ENCODE measurements at places on chromosomes 2 and 18.

- no peak for DNase-seq
These were observed 175.7 kb downstream of the FAM210A start for GRCh38 chr18:13550418-13551304.

DNA sequence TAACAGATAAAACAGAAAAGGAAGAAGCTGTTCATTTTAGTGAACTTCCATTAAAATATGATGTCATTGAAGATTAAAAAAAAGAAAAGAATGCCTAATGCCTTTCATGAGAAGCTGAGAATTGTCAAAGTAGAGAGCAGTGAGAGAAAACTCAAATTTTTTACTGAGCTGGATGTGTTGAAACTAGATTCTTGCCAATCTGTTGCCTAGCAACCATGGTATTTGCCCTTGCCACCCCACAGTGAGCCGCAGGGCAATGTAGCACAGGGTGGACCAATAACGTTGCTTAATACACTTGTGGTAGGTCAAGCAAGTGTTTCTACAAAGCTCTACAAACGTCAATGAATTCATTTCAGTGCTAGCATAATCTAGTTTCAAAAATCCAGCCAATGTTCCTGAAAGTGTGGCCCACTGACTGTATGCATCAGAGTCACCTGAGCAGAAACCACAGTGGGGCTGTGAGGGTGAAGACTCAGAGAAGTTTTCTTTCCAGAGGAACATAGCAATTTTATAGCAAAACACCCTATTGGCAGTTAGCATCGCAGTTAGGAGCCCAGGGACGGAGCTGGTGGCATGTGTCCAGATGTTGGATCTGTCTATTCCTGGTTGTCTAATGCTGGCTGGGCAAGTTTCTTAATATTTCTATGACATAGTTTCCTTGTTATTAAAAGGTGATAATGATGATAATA, 132.2 kb downstream of the DOCK10 start:
- DNase-seq: peak; percentile 18

DNA sequence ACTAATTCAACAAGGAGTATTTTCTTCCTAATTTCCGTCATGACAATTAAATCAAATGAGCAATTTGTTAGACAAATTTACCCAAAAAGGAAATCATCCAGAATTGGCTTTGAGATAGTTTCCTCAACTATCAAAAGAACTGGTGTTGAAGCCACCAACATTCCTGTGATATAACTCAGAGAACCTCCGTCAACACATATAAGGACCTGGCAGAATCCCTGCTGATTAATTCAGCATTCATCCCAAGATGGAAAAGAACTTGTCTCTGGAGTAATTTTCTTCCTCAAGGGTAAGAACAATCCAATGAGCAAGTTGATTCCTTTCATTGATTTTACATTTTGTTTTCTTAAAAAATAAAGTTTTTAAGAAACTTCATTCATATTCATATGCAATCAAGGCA, 62.0 kb downstream of the MBD2 start:
- DNase-seq: no peak

DNA sequence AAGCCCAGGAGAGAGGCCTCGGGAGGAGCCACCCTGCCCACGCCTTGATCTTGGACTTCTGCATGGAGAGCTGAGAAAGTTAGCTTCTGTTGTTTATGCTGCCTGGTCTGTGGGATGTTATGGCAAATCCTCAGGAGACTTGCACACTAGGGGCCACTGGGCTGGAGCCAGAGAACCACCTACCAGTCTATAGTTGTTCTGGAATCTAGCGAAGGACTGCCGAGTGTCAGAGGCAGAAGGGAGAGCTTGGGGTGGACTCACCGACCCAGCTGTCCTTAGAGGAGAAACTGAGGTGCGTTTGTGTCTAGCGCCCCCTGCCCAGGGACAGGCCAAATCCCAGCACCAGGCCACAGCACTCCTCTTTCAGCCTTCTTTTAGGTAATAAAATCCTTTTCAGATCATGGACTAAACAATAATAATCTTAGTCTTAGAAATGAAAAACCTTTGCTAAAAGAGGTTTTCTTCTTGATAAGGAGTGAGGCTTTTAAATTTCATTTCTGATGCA, 398.7 kb upstream of the SALL3 start:
- no peak for DNase-seq

GRCh38 chr2:217262911-217263310, 403.0 kb upstream of the TNP1 start:
- DNase-seq: no peak

- no peak for DNase-seq
These were observed 260.4 kb downstream of the METTL4 start for GRCh38 chr18:2310886-2311285.

GRCh38 chr2:152354909-152355308, 19.9 kb downstream of the FMNL2 start:
- no peak for DNase-seq

GRCh38 chr2:165067643-165068486, 112.5 kb upstream of the SLC38A11 start:
- peak; percentile 68 for DNase-seq

DNA sequence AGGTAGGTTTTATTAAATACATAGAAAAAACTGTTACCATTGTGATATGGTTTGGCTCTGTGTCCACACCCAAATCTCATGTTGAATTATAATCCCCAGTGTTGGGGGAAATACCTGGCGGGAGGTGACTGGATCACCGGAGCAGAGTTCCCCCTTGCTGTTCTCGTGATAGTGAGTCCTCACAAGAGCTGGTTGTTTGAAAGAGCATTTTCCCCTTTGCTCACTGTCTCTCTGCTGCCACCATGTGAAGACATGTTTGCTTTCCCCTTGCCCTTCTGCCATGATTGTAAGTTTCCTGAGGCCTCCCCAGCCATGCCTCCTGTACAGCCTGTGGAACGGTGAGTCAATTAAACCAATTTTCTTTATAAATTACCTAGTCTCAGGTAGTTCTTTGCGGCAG, 352.7 kb upstream of the SLC39A10 start:
- DNase-seq: no peak

DNA sequence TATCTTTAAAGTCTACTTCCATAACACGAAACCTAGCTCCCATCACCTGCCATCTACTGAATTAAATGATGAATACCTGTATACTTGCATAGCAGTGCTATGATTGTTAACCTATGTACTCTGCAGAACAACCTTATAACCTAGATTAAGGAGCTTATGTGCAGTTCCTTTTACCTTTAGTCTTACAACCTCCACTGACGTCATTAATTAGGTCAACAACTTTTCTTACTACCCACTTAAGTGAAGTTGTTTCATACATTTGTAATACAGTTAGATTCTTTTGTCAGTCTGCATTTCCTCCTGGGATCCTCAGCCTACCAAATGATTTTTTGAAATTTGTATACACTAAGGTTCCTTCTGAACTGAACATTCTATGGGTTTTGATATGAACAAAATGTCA, 1082.3 kb downstream of the SUCLG1 start:
- no peak for DNase-seq

GRCh38 chr2:164384434-164384833, 236.8 kb downstream of the GRB14 start:
- no peak for DNase-seq
